ENCODE measurements at places on chromosomes 7 and 10. TPM values are rescaled to one million over a fixed set of nuclear protein-coding genes. Genes with fewer than 3 reads are reported as not detected.

The ARHGAP12 gene
- total RNA-seq, result 21.7 TPM

The NT5C3A gene
- 21.6 TPM for total RNA-seq

The MCU gene
- total RNA-seq, result 11.3 TPM

The BAMBI gene
- total RNA-seq, result 13.2 TPM

The GSDME gene
- 3.5 TPM for total RNA-seq

The C7orf57 gene
- total RNA-seq, result not detected

Measured in Right ventricle myocardium superior (tissue), 1 donor.